Glomerular endothelial cell (primary cell): ENCODE measurements at places on chromosomes 12 and 14.

GRCh38 chr14:24964591-24964990, 85.4 kb downstream of the STXBP6 start:
- DNase-seq, result no peak

- DNase-seq, result no peak
Observed at GRCh38 chr12:87127272-87127671, 871.1 kb upstream of the MGAT4C start.

- no peak for DNase-seq
Observed at GRCh38 chr14:71395151-71395604, 487.9 kb downstream of the PCNX1 start.

DNA sequence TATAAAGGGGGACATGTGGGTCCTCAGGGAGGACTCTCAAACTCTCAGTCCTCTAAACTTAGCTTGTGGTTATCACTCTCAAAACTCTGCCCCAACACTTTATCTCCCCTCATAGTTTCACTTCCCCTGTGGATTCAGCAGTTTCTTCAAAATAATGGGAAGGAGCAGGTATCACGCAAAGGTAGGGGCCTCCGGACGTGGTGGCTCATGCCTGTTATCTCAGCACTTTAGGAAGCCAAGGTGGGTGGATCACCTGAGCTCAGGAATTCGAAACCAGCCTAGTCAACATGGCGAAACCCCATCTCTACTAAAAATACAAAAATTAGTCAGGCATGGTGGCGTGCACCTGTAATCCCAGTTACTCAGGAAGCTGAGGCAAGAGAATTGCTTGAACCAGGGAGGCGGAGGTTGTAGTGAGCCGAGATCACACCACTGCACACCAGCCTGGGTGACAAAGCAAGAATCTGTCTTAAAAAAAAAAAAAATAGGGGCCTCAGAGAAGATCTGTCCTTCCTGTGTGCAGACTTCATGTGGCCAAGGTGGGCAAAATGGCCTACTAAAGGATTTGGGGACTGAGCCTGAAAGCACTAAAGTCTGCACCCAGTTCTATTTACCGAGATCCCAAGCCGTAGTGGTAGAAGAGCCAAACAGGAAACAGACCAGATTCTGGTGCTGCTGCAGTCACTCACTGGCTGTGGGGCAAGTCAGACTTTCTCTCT, 6.4 kb downstream of the ITGB7 start:
- no peak for DNase-seq

DNA sequence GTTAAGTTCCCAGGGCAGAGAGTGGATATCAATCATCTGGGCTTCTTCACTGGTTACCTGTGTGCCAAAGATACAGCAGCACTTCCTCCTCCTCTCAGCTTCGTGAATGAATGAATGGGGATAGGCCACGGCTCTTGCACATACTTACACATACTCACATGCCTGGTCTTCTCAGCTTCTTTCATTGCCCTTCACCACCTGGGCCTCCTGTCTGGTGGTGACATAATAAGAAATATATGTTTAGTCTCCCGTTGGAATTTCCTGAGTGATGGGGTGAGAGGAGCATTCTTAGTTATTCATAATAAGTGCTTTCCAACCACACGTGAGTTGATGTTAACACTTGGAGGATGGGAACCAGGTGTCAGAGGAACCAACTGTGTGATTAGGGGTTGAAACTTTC, 268.1 kb upstream of the RMST start:
- DNase-seq, result no peak

DNA sequence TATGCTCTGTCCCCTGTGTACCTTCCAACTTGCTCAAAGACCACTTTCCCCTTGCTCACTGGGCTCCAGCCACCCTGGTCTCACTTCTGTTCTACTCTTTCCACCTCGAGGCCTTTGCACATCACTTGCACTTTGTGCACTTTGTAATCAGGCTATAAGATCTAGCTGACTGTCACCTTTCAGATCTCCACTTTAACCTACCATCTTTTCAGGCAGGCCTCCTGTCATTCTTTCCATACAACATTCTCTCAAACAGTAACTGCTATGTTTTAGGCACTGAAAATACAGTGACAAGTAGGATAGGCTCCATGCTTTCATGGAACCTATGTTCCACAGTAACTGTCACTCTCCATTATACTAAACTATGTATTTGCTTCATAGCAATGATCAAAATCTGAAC, 14.0 kb downstream of the CPM start:
- no peak for DNase-seq

- DNase-seq, result no peak
Observed at GRCh38 chr12:47946413-47947323, 16.7 kb upstream of the TMEM106C start.

DNA sequence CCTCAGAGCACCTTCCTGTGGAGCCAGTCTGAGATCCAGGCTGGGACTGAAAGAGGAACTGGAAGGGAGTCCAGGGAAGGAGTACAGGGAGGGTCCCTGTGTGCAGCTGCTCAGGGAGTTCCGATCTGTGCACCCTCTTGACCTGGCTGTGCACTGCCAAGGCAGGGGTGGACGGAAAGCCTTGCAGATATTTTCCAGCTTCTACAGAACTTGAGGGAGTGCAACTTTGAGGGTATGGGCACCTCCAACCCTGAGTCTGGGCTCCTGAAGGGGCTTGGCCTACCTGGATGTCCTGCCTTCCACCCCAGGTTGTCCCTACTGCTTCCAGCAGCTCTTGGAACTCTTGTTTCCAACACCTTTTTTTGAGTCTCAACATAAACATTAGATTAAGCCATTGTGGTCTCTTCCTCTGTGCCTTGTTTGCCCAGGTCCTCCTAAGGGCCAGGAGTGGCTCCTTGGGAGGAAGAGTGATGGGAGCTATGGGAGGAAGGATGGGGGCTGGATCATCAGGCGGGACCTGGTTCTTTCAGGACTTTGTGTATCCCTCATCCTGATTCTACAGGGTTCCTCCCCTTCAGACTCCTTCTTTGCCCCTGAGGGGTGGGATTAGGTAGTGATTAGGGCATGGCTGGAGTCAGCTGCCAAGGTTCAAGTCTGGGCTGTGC, 3.5 kb downstream of the KRT7 start:
- DNase-seq, result no peak

- DNase-seq, result no peak
Observed at GRCh38 chr14:77964586-77964985, 164.7 kb downstream of the ADCK1 start.

DNA sequence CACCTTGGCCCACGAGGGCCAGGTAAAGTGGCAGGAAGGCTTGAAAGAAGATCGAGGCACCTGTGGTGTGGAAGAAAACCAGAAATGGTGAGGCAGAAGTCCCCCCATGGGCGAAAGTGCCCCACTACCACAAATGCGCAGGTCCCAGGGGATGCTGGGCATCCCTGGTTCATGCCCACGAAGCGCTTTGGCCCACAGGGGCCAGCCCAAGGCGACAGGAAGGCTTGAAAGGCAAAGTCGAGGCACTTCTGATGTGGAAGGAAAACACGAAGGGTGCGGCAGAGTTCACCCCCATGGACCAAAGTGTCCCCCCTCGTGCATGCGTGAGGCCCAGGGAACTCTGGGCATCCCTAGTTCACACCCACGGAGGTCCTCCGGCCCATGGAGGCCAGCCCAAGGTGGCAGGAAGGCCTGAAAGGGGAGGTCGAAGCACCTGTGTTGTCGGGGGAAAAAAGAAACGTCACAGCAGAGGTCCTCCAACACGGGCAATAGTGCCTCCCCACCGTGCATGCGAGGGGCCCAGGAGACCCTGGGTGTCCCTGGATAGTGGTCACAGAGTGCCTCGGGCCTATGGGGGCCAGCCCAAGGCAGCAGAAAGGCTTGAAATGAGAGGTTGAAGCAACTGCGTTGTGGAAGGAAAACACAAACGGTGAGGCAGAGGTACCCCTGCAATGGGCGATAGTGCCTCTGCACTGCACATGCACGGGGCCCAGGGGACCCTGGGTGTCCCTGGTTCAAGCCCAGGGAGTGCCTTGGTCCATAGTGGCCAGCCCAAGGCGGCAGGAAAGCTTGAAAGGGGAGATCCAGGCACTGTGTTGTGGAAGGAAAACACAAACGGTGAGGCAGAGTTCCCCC, 373.9 kb downstream of the ALG10 start:
- DNase-seq, result no peak

DNA sequence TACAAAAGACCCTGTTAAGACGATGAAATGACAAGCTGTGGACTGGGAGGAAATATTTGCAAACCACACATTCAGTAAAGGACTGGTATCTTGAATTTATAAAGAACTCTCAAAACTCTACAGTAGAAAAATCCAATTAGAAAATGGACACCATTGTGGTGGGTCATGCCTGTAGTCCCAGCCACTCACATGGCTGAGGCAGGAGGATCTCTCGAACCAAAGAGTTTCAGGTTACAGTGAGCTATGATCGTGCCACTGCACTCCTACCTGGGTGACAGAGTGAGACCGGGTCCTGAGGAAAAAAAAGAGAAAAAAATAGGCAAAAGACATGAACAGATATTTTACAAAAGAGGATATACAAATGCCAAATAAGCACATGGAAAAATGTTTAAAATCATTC, 41.9 kb downstream of the TTC6 start:
- DNase-seq, result no peak

- DNase-seq, result no peak
Observed at GRCh38 chr12:132838410-132839080, 9.9 kb upstream of the GOLGA3 start.

- DNase-seq, result no peak
Observed at GRCh38 chr12:24909667-24910066, 39.2 kb downstream of the BCAT1 start.

- no peak for DNase-seq
Observed at GRCh38 chr14:64719601-64720000, 15.4 kb downstream of the PLEKHG3 start.

DNA sequence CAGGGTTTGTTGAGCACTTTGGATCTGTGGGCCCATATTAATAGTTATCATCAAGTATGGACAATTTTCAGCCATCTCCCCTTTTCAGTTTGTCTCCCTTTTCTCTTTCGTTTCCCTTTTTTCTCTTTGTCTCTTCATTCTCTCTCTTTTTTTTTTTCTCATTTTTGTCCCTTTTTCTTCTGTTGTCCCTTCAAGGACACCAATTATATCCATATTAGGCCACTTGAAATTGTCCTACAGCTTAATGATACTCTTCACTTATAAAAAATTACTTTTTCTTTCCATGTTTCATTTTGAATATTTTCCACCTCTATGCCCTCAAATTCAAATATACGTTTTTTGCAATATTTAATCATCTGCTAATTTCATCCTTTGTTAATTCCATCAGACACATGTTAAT, 53.3 kb downstream of the MAP4K5 start:
- no peak for DNase-seq

DNA sequence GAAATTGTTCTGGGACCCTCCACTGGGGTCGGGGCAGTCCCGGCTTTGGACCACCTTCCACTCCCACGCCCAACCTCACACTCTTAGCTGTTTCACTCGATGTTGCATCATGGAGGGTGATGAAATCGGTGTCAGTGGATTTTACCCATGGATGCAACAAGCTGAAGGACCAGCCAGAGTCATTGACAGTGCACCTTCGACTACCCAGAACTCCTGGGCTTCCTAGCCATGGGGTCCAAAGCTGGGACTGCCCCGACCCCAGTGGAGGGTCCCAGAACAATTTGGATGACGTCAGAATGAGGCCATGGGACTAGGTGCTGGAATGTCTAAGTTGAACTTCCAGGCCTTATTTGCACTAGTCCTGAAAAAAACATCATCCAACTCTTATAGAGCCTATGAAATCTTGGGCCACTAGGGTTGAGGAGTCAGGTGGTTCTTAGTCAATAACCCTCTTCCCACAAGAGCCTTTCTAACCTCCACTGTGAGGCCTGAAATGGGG, 882 bp upstream of the IL23A start:
- no peak for DNase-seq

- peak; percentile 97 for DNase-seq
Observed at GRCh38 chr14:21455912-21456667, at the start of gene CHD8. TSS of gene CHD8 (minus strand) at chr14:21456123. CDS start at chr14:21431643, 24,480 bp downstream.
